ENCODE measurements at places on chromosomes 6 and 20.

- DNase-seq, result no peak
Observed at GRCh38 chr6:132768051-132768517, 10.4 kb upstream of the VNN2 start.

DNA sequence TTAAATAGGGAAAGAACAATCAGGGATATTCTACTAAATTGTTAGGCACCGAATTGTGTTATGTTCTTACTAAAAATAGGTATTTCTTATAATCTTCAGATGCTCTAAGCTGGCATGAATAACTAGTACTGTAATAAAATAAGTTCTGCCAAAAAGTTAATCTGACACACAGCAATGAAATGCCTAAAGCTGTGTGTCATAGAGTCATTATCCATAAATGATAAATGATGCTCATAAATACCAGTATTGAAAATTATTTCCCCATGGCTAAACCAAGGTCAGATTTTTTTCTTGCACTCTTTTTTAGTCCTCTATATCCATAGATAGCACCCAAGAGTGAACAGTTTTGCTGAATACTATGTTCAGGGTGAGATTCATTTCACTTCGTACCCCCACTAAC is 11.7 kb upstream of the PRIM2 start:
- no peak for DNase-seq

DNA sequence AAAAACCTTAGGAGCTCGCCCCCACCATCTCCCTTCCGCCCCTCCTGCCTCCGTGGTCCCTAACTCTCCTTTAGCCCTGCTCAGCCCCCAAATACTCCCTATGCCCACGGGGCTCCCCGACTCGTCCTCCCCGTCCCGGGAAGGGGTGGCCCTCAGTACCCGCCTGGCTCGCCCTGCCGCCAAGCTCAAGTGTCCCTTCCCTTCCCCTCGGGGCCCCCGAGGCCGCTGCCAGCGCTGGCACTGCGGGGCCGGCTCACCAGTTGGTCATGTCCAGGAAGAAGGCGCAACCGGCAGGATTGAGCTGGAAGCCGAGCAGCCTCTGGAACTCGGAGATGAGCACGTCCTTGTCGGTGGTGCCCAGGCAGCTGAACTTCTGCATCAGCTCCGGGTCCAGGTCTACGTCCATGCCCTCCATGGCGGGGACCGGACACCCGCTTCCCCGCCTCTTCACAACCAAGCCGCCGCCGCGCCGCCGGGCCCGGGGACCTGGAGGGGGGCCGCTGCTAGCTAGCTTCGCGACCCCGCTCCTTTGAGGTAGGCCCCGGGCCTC is 303 bp downstream of the ILRUN start:
- no peak for DNase-seq

GRCh38 chr20:4064144-4064909 is 49.0 kb upstream of the RNF24 start:
- DNase-seq, result no peak

GRCh38 chr6:137390334-137390733 is 103.9 kb downstream of the OLIG3 start:
- DNase-seq, result no peak

- no peak for DNase-seq
Observed at GRCh38 chr6:89818977-89819335, 638 bp downstream of the MDN1 start.

- DNase-seq, result no peak
Observed at GRCh38 chr6:85556992-85557668, 36.5 kb downstream of the SNX14 start.

DNA sequence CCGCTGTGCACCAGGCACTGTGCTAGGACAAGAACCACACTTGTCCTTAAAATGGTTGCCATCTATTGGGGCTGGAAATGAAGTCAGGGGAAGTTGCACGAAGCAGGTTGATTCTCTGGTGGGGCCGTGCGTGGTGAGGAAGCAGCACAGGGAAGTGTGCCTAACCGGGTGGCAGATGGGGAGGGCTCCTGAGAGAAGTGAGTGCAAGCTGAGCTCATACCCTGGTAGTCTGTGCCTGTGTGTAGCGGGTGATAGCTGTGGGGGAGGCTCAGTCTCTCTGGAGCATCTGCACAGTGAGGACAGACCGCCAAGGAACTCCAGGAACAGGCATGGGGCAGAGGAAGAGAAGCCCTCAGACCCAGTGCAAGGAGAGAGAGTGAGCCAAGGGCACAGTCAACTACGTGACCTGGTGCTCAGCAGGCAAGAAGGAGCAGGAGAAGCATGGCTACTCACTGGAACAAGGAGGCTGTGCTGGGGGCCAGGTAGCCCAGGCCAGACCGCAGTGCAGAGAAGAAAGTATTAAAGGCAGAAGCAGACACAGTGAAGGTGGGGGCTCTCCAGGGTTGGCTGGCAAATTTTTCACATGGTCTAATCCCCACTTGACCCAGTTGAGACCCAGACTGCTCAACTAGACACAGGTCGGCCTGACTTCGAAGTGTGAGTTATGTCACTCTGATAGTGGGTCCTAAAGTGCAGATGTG is 155.0 kb downstream of the CDH26 start:
- no peak for DNase-seq

GRCh38 chr20:25248786-25249172 is 894 bp downstream of the PYGB start:
- no peak for DNase-seq

- DNase-seq, result no peak
Observed at GRCh38 chr20:51195990-51196389, 173.1 kb upstream of the KCNG1 start.

DNA sequence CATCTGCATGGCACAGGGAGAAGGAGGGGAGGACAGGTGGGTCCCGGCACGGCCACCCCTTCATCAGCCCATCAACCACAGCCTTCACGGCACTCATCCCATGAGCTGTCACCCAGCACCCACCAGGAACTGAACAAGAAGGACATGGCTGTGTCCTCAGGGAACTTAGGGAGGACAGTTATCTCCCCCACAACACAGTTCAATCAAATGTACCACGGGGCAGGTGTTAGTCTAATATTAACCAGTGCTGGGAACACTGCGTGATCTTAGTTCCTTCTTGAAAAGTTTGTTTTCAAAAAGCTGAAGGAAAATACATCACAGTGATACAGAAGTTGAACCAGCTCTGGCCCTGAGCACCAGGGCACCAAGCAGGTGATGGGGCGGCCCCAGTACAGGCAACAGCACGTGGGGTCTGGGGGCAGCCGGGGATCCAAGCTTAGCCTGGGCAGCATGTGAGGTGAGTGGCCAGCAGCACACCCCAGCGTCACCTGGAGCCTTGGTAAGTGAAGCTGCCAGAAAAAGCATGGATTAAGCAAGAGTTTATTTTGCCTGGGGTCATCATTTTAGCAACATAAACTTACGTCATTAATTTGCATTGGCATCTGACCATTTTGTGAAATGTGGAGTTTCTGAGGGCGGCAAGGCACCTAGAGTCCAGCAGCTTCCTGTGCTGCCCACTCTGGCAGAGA is 35.5 kb upstream of the AFDN start:
- DNase-seq, result no peak

DNA sequence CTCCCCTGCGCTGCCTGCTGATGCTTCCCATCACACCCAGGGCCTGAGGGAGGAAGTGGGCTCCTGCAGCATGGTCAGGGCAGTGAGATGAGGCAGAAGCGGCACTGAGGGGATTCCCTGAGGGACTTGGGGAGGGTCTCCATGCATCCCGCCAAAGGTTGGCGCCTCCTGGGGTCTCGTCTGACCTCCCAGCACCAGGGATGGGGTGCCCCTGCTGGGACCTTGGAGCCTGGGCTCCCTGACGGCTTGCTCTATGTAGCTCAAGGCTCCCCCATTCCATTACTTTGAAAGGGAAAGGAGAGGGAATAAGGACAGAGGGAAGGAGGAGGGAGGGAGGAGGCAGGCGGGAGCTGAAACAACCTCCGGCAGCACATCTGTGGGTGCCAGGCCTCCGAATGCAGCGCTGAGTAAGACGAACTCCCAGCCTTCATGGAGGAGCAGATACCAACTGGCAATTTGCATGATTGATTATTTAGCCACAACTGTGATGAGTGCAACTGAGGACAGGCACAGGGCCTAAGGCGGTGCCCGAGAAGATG is 259.3 kb downstream of the ERMARD start:
- DNase-seq, result no peak

GRCh38 chr6:37820718-37821079 is 1.2 kb downstream of the ZFAND3 start:
- no peak for DNase-seq

DNA sequence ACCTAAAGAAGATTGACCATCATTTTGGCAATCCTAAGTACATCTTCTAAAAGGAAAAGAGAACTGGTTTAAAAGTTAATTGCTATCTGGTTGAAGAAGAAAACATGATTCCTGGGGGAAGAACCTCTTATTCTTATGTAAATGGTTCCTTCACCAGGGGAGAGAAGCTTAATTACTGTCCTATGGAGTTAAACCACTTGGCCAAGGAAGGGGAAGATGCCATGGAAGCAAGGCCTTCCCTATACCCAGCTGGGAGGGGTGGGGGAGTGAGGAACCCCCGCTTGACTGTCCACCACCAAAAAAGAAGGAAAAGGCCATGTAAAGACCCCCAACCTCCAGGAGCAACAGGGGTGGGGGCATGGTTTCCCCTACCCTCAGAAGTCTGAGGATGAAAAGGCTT is 962.1 kb downstream of the GRIK2 start:
- DNase-seq, result no peak

- DNase-seq, result no peak
Observed at GRCh38 chr6:106072501-106073090, 13.5 kb upstream of the PRDM1 start.

DNA sequence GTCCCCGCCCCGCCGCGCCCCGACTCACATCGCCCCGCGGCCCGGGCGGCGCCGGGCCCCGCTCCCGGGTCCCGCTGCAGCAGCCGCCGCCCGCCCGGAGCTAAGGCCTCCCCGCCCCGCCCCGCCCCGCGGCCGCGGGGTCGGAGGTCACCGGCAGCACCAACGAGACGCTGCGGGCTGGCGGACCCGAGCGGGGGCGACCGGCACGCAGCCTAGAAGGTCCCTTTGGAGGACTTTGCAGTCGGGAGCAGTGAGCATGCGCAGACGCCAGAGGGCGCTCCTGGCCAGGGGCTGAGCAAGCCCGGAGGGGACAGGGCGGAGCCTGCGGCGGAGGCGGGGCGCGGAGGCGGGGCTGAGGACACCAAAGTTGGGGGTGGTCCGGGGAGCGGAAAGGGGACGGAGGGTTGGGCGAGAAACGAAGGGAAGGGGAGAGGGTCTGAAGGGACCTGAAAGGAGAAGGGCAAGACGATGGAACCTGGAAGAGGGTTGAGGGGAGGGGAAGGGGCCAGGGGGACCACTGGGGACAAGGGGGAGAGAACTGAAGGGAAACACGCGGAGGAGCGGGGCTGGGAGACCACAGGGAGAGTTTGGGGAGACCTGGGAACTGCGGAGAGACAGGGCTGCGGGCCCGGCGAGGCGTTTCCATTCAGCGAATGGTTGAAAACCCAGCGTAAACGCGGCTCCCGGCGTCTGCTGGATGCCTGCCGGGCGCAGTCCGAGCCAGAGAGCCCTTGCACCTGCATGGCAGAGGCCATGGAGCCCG is at the start of gene FRS3:
Gene FRS3, minus strand, starts transcription at position 113 of the 763 bp plus-strand sequence. CDS start 2,913 bp downstream, outside the sequence.
- peak; percentile 100 for DNase-seq

GRCh38 chr6:26377719-26378118 is 5.2 kb upstream of the BTN2A2 start:
- no peak for DNase-seq

DNA sequence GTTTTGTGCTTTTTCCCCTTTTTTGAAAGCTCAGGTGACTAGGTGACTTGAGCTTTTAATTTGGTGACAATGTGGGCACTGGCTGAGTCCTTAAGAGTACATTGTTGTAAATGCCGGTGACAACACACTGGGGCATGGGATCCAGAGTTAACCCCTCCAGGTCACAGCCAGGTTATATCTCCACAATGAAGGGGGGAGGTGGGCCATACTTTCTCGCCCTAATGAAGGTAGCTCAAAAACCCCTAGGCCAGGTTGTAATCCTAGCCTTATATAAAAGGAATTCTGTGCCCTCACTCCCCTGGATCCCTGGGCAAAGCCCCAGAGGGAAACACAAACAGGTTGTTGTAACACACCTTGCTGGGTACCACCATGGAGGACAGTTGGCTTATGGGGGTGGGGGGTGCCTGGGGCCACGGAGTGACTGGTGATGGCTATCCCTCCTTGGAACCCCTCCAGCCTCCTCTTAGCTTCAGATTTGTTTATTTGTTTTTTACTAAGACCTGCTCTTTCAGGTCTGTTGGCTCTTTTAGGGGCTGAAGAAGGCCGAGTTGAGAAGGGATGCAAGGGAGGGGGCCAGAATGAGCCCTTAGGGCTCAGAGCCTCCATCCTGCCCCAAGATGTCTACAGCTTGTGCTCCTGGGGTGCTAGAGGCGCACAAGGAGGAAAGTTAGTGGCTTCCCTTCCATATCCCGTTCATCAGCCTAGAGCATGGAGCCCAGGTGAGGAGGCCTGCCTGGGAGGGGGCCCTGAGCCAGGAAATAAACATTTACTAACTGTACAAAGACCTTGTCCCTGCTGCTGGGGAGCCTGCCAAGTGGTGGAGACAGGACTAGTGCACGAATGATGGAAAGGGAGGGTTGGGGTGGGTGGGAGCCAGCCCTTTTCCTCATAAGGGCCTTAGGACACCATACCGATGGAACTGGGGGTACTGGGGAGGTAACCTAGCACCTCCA is 2.2 kb upstream of the VEGFA start:
- DNase-seq, result no peak

DNA sequence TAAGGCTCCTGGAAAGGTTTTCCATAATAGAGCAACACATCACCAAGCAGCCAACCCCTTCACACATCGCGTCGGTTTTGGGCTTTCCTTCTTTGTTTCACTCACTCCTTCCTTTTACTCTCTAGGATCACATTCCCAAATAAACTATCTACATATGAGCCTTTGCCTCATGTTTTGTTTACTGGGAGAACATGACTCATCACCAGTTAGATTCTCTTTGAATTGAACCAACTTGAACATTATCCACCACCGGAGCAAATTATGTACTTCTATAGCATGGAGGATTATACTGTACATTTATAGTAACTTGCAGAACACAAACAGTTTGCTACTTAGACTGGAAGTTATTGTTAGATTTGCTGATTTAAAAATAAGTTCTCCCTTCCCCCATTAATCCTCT is 41.0 kb downstream of the SAMD5 start:
- DNase-seq, result no peak

GRCh38 chr6:56255349-56255748 is 8.0 kb upstream of the COL21A1 start:
- no peak for DNase-seq

DNA sequence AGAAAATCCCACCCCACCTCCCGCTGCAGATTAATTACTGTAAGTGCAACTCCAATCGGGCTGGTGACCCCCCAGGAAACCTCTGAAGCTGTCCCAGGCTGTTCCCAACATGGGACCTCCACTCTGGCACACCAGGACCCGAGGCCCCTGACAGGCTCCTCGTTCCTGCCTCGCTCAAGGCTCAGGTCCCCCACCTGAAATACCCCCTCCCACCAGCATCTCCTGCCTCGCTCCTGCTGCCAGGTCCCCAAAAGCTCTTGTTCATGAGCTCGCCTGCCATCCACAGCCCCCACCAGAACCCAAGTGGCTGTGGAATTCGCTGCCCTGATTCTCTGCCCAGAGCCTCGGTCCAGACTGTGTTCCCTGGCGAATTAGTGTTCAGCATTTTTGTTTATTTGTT is 26.1 kb downstream of the NPEPL1 start:
- DNase-seq, result no peak

GRCh38 chr20:32804817-32805216 is 14.9 kb upstream of the MAPRE1 start:
- no peak for DNase-seq

Data from stimulated activated CD8-positive, alpha-beta memory T cell treated with anti-CD3 and anti-CD28 coated beads, Interleukin-15, amount 100 ng/mL, for 1 hour (primary cell).